ENCODE measurements at places on chromosomes 7 and 10. TPM values are rescaled to one million over a fixed set of nuclear protein-coding genes. Genes with fewer than 3 reads are reported as not detected.

GRCh38 chr7:47786557-47787248 lies 161.6 kb downstream of the PKD1L1 start:
- peak; percentile 99 for DNase-seq

- DNase-seq, result no peak
These were observed at the start of gene NEUROG3 for GRCh38 chr10:69573056-69573806. Gene NEUROG3, minus strand, starts transcription at chr10:69573422. Its CDS starts 379 bp downstream, at chr10:69573043.

DNA sequence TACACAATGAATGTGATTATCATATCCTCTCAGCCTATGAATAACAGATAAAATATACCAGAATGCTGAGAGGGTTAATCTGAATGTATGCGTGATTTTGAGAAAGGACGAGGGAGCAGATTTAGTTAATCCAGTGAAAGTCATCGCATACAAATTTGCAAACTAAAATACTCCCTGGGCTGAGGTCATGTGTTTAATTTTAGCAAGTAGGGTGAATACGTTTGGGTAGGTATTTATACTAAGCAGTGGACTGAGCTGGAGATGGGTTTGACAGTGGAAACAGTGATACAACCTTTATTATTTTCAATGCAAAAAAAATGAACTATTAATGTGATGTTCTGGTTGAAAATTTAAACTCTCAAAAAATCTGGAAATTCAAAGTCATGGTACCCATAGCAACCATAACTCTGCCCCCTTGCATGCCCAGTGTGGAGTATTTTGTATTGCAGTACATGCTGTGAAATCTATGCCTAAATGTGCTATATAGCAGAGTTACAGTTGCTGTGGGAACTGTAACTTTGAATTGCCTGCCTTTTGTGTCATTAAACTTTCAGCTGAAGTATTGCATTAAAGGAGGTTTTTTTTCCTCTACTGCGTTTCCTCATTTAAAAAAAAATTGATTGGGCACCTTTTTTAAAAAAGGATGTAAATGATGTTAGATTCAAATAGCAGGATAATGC lies 9.5 kb upstream of the ARID5B start:
- DNase-seq, result no peak

DNA sequence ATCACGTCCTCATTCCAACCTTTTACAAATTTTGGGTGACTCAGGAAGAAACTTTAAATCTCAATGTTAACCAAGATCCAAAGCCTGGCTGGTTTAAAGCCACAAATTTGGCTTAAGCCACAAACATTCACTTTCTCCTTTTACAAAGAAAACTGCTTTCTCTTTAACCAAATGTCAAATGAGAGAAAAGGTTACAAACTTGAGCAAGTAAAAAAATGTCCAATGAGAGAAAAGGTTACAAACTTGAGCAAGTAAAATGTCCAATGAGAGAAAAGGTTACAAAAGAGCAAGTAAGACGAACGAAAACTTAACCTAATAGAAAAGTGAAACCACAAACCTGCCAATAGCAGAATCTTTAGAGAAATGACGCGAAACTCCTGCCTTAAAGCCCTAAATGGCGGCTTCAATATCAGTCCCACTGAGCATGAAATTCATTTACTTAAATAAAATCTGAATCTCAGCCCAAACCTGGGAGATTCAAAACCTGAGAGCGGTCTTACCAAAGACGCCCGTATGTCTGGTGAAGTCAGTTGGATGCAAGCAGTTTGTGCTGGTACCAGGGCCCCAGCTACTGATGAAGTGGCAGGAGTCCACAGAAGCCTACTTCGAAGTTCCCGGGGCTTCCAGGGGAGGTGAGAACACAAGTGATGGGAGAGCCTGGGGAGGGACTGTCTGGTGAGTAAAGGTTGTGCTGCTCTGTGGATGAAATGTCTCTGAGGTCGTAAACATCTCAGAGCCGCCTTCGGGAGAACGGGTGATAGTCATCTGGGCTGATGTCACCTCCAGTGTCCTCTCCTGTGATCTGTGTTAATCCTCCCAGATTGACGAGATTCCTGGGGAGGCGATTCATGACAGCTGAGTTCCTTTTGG lies 74.6 kb downstream of the PAXIP1 start:
- peak; percentile 93 for DNase-seq

GRCh38 chr7:80679921-80680907 lies 41.8 kb downstream of the CD36 start:
- no peak for DNase-seq

- DNase-seq, result no peak
These were observed 10.6 kb upstream of the UPP1 start for GRCh38 chr7:48078470-48078869.

DNA sequence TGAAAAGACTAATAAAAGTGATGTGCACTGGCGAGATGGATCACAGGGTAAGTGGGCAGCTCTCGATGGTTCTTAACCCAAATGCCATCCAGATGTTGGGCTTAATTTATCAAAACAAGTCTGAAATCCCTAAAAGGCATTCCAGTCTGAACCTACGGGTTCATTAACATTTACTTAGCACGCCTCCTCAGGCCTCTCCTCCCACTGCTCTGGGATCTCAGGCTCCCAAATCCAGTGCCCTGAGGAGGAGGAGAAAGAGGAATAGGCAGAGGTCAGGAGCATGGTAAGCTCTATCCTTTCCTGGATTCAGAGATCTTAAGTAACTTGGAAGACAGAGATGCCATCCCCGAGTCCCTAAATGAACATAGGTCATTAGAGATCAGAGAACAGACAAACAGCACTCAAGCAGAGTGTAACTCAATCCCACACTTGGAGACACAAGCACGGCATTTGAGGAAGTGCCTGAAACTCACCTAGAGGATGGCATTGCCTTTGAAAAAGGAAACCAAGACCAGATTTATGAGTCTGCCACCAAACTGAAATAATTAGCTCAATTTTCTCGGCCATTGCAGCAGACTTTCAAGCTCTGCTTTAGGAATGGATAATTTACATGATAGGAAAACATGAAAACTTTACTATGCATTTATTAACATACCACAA lies 140.9 kb downstream of the CXCL12 start:
- no peak for DNase-seq

GRCh38 chr10:129961157-129961701 lies 2.8 kb downstream of the EBF3 start:
- DNase-seq, result no peak

DNA sequence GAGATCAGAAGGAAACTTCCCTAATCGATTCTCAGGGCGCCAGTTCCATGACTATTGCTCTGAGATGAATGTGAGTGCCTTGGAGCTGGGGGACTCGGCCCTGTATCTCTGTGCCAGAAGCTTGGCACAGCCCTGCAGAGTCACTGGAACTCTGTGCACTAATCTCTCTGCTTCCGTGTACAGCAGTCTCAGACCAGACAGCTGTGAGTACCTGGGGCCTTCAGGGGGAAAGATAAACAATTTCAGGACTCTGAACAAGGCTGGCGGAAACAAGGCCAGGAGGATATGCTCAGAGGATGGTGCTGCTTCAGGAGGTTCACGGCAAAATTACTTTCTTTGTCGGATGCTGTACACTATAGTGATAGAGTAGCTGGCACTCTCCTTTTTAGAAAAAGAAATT lies 131.7 kb upstream of the PRSS58 start:
- no peak for DNase-seq

The BTBD16 gene
- total RNA-seq, result 0.24 TPM
